ENCODE measurements at places on chromosomes 2 and 18.

GRCh38 chr18:24917767-24918166 lies 434.2 kb downstream of the ZNF521 start:
- no peak for DNase-seq

GRCh38 chr2:63874204-63875130 lies 32.8 kb downstream of the UGP2 start:
- no peak for DNase-seq

DNA sequence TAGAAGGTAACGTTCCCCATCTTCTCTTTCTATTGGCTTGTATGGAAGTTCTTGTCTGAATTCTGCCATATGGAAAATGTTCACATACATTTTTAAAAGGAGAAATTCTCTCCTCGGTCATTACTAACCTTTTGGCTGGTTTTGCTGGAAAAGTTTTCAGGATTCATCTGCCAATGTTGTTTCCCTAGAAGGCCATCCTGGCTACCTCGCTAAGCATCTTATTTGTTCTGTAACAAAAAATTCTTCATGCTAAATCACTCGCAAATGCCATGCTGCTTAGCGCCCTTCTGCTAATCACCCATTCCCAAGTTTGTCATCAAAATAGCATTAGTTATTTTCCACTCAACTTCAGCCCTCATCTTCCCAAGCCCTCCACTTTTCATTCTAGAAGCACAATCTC lies 262.0 kb downstream of the SLC8A1 start:
- no peak for DNase-seq

DNA sequence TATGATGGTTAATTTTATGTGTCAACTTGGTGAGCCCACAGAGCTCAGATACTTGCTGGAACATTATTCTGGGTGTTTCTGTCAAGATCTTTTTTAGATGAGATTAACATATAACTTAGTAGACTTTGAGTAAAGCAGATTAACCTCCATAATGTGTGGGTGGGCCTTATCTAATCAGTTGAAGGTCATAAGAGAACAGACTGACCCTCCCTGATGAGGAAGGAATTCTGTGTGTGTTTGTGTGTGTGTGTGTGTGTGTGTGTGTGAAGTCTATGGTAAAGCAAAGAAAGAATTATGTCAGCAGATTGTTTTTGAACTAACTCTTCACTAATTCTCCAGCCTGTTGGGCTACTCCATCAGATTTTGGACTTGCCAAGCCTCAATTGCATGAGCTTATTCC lies 232.2 kb upstream of the MEX3C start:
- no peak for DNase-seq

- no peak for DNase-seq
Observed at GRCh38 chr2:2547451-2547850, 216.4 kb upstream of the MYT1L start.

- DNase-seq = no peak
Observed at GRCh38 chr2:146147448-146148012, 1627.6 kb upstream of the ZEB2 start.

Data from inflammatory macrophage (primary cell).